ENCODE measurements at places on chromosomes 1 and 21. TPM values are rescaled to one million over a fixed set of nuclear protein-coding genes. Genes with fewer than 3 reads are reported as not detected.

DNA sequence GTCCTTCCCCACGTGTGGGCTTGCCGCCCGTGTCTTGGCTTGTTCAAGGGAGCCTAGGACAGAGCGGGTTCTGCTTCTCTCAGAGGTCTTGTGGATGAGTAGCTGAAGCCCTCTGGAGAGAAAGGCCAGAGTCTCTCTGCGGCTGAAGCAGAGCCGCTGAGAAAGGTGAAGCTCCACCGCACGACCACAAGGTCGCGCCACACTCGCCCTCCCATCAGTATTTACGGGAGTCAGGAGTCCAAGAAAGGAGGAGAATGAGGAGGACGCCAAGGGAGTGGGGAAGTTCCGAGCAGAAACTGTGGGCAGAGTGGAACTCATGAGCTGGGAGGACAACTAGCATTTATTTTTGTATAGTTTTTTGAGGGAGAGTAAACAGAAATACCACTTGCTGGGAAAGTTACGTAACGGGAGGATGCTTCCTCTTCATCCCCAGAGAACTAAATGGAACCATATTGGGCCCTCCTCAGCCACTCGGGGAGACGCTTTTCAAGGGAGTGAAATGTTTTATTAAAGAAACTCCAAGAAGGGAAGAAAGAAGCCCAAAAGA, 51.6 kb upstream of the HAO2 start:
- DNase-seq = no peak

- DNase-seq = no peak
These were observed 8.1 kb downstream of the CACNA1S start for GRCh38 chr1:201104141-201104540.

GRCh38 chr21:21196087-21196486, 197.9 kb downstream of the NCAM2 start:
- DNase-seq = no peak

- DNase-seq = no peak
These were observed 4.1 kb downstream of the PIK3R3 start for GRCh38 chr1:46128344-46128743.

DNA sequence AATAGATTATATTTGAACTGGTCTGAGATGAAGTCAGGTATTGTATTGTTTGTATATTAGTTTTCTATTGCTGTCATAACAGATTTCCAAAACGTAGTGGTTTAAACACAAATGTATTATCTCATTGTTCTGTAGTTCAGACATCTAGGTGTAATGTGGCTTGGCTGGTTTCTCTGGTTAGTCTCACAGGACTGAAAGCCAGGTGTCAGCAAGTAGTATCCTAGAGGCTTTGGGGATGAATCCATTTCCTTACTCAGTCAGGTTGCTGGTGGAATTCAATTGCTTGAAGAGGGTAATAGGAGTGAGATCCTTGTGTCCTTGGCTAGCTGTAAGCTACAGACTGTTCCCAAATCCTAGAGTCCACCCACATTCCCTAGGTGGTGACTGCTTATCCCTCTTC, 675.8 kb downstream of the NCAM2 start:
- no peak for DNase-seq

The GPR52 gene
- 0.57 TPM for total RNA-seq

- no peak for DNase-seq
These were observed 255.8 kb upstream of the CACYBP start for GRCh38 chr1:174743654-174744561.

The NUP210L gene
- 0.10 TPM for total RNA-seq

The ACTL8 gene
- 0.14 TPM for total RNA-seq

- DNase-seq = no peak
These were observed 1.4 kb downstream of the CITED4 start for GRCh38 chr1:40860706-40861223.

- no peak for DNase-seq
These were observed 655.6 kb upstream of the NEGR1 start for GRCh38 chr1:72937905-72938304.

The LRRC71 gene
- not detected for total RNA-seq

DNA sequence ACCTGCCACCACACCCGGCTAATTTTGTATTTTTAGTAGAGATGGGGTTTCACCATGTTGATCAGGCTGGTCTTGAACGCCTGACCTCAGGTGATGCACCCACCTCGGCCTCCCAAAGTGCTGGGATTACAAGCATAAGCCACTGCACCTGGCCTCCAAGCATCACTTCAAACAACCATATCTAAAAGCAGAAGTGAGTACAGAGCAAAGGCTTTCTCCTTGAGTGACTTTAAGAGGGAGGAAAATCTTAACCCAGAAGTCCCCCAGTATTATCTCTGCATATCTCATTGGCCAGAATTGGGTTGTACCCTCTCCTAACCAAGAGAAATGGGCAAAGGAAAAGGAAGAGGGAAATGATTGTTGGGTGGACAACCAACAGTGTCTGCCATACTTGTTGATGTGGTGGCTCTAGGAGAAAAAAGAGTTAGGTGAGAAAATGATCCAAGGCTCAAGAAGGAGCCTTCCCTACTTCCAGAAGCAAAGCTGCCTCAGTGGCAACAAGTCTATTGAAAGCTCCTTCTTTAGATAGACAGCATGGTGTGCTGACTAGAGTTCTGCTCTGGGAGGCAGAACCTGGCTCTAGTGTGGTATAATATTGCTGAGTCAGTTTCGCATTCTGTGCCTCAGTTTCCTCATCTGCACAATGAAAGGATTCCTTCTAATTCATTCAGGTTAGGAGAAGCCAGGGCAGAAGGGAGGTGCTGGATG, 16.8 kb upstream of the FOXE3 start:
- no peak for DNase-seq

DNA sequence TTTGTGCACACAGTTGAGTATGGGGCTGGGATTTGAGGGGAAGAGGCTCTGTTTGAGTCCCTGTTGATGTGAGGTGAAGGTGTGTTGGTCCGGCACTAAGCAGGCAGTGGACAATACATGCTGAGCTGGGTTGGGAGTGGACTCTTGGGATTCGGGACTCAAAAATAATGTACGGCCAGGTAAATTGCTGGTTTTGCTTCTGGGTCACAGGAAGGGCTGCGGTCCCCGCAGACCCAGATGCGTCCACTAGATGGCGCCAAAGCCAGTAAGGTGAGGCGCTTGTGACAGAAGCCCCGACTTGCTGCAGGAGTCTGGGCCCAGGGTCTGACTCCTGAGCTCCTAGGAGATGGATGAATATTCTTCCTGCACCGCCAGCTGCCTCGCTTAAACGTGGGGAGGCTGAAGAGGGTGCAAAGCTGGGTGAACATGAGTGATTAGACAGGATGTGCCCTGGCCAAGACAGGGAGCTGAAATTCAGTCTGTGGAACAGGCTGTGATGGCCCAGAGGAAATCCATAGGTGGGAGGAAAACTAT, 61.4 kb downstream of the ACBD3 start:
- peak; percentile 95 for DNase-seq

DNA sequence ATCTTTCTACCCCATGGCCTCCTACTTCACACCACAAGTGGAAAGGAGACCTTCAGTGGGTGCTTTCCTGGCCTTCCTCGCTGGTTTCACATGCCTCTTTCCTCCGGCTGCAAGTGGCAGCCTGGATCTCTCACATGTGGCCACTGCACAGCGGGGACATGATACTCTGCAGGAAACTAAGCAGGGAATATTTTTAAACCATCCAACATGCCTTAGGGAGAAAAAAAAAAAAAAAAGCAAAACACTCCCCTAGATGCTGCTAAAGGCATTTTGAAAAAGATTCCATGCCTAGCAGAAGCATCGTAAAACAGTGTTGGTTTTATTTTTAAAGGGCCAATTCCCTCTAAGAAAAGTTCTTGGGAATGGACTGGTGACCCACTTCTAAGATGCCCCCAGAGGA, 12.2 kb upstream of the GJA5 start:
- DNase-seq = no peak

- no peak for DNase-seq
These were observed 19.4 kb downstream of the URB2 start for GRCh38 chr1:229645324-229645993.

GRCh38 chr21:45962531-45963231, 18.9 kb upstream of the COL6A1 start:
- no peak for DNase-seq

DNA sequence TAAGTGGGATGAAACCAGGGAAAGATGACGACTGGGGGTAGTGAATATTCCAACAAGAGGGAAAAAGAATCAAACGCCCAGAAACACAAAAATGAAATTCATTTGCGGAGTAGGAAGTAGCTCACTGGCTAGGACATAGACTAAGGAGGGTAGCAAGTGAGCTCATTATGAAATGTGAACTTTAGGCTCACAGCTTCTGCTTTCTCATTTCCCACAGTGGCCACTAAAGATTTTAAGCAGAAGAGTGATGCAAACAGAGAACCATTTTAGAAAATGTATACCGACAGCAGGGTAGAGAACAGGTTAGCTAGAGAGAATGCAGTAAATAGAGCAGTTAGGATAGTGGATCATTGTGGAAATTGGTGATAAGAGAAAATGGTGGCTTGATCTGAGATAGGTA, 3.5 kb downstream of the CD48 start:
- DNase-seq = no peak

DNA sequence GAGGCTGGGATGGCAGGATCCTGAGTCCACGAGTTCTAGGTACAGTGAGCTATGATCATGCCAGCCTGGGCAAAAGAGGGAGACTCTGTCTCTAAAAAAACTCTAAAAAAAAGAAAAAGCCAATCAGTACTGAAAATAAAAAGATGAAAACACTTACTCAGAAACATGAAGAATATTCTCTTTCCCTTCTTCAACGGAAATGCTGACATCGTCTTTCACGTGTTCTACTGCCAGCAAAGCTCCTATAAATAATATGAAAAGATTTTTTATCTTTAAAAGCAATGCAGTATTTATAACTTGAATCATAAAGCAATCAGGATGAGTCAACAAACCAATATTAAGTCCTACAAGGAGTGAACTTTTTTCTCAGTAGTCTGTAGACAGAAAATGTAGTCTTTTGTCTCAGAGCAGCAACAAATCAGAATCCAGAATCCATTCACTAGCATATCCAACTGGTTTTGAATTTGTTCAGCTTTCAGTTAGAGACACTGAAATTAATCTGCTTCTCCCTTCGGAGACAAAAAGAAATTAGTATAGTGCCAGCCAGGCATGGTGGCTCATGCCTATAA, 6.2 kb downstream of the EPRS1 start:
- no peak for DNase-seq
